ENCODE measurements at places on chromosomes 11 and 22.

DNA sequence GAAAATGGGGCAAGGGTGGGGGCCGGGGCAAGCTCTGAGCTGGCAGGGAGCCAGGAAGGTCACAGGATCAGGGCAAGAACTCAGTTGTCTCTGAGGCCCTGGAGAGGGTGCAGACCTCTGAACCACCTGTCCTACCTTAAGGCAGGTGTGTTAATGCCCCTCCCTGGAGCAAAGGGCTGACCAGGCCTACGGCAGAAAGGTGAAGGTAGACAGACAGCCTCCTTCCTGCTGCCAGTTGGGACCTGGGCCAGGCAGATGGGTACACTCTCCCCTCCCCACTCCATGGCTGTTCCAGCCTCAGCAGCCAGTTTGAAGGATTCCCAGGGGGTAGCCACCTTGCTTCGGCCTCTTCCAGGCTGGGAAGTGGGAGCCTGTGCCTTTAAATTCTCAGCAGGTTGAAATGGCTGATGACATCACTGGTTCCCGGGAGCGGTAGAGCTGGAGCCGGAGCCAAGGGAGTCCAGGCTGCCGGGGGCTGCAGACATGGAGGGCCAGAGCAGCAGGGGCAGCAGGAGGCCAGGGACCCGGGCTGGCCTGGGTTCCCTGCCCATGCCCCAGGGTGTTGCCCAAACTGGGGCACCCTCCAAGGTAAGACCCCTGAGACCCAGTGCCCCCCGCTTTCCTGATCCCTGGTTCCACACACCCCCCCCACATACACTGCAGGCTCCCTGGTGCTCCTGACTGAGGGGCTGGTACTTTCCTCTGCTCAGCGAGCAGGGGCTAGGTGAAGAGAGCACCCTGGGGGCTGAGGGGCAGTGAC is at the start of gene INPP5J:
Gene INPP5J (plus strand): TSS at position 435 of the 760 bp plus-strand sequence. CDS start 49 bp downstream, at position 484.
- no peaks in the 10 kb centered on the region for H3K27me3 ChIP-seq
- no peaks in the 10 kb centered on the region for H3K36me3 ChIP-seq
- no peak for DNase-seq
- no peak within 1 kb of the TSS for H3K4me3 ChIP-seq
- no peak within 1 kb of the TSS for H3K27ac ChIP-seq
- peaks cover 6% of the 10 kb centered on the region for H3K4me1 ChIP-seq

DNA sequence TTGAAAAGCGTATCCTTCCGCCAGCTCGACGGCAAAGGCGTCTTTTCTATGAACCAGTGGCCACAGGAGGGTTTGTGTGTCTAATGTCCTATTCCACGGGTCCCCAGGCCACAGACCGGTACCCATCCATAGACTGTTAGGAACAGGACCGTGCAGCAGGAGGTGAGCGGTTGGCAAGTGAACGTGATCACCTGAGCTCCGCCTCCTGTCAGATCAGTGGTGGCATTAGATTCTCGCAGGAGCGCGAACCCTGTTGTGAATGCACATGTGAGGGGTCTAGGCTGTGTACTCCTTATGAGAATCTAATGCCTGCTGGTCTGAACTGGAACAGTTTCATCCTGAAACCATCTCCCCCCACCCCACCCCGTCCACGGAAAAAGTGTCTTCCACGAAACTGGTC is 62.7 kb upstream of the KCNQ1OT1 start:
- no peaks in the 10 kb centered on the region for H3K27me3 ChIP-seq
- H3K4me1 ChIP-seq: no peaks in the 10 kb centered on the region
- no peak overlapping the region for H3K4me3 ChIP-seq
- H3K36me3 ChIP-seq: no peaks in the 10 kb centered on the region
- no peak for DNase-seq

DNA sequence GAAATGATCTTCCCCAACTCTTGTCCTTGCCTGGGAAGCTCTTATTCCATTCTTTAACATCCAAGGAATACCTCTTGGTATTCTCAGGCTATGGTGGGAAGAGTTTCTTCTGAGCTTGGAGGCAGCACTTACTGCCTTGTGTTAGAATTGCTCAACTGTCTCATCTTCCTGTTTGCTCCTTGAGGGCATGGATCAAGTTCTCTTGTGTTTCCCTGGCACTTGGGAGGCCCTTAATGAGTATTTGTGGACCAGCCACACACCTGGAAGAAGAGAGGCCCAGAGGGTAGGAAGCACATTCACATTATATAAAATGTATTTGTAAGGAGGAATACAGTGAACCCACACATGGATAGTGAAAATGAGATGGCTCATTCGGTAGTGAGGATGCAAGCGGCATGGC is 3.4 kb upstream of the SORL1-AS1 start:
- no peak for DNase-seq
- peaks cover 68% of the 10 kb centered on the region for H3K4me1 ChIP-seq
- H3K27ac ChIP-seq: no peak overlapping the region
- H3K36me3 ChIP-seq: peaks cover 3% of the 10 kb centered on the region
- no peak overlapping the region for H3K4me3 ChIP-seq

DNA sequence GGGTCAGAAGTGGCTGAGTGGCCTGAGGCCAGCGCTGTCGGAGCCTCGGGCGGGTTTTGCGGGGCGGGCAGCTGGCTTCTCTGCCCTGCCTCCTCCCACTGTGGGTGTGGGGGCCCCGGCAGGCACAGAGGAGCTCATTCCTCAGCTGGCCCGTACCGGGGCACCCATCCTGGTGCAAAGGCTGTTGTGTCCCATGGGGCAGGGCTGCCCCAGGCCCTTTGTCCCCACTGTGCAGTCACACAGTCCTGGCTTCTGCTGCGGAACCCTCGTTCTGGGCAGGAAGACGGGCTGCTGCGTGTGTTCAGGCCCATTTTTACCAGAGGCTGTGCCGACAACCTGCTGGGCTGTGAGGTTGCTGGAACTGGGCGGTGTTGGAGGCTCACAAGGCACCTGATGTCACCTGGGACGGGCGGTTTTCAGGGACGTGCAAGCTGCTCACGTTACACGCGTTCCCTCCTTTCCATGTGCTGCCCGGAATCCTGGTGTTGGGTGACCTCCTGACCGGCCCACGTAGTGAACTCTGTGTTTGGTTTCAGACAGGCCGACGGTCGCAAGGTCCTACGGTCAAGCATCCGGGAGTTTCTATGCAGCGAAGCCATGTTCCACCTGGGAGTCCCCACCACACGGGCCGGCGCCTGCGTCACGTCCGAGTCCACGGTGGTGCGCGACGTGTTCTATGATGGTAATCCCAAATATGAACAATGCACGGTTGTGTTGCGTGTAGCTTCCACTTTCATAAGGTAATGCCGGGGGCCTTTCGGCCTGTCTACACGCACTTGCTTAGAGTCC is 5.2 kb downstream of the SELENOO start:
- no peak overlapping the region for H3K4me3 ChIP-seq
- H3K36me3 ChIP-seq: peaks cover 36% of the 10 kb centered on the region
- no peak for DNase-seq
- H3K4me1 ChIP-seq: peaks cover 71% of the 10 kb centered on the region

DNA sequence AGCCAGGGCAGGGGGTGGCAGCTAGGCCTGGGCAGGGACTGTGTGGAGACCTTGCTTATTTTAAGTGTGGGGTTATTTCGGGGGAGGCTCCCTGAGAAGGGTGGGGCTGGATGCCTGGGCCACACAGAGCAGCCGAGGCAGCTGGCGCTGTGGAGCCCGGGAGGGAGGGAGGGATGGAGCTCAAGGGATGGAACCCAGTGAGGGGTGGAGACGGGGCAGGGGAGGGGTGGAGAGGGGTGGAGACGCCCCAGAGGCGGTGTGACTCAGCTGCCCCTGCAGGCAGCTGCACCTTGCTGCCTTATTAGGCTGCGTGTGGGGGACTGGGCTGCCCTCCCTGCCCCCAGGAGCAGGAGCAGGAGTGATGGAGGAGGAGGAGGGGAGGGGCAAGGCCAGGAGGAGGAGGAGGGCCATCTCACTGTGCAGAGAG is 9.8 kb upstream of the TSSC4 start:
- H3K27me3 ChIP-seq: no peaks in the 10 kb centered on the region
- no peaks in the 10 kb centered on the region for H3K4me1 ChIP-seq
- no peak overlapping the region for H3K27ac ChIP-seq
- no peak overlapping the region for H3K4me3 ChIP-seq

Measured in CD14-positive monocyte (primary cell).